ENCODE measurements at places on chromosomes 16 and 17.

GRCh38 chr16:1963806-1964505 lies 670 bp downstream of the RPS2 start:
- no peak for DNase-seq

GRCh38 chr17:66299711-66300110 lies 2.7 kb upstream of the PRKCA start:
- no peak for DNase-seq

DNA sequence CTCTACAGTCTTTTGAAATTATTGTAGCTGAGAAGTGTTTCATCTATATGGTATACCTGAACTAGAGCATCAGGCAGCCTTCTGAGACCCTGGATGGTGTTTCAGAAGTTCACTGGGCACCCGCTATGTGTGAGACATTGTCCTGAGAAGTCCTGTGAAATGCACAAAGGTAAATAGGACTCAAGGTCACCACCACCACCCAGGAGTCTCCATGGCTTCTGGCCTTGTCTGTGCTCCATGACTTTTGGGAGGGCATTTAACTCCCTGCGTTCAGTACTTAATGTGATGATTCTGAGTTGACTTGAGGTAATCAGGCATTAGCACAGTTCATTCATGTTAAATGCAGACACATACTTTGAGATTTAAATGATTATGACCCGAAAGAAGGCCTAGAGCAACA lies 1.1 kb downstream of the MLYCD start:
- no peak for DNase-seq

DNA sequence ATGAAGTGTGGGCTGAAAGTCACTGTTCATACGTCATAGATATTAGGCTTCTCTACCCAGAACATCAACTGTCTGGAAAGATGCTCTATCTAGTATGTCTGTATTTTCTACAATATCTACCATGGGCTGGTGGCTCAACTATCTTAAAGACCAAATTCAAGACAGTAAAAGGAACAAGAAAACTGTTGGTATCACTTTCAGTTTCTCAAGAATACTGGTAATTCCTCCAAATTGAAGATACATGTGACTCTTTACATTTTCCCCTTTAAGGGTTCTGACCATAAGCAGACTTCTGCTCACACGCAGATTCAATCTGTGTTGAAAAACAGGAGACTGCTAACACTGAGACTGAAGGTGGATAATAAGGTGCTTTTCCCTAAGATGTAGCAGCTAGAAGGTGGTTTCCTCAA lies 24.2 kb downstream of the XPO6 start:
- no peak for DNase-seq

DNA sequence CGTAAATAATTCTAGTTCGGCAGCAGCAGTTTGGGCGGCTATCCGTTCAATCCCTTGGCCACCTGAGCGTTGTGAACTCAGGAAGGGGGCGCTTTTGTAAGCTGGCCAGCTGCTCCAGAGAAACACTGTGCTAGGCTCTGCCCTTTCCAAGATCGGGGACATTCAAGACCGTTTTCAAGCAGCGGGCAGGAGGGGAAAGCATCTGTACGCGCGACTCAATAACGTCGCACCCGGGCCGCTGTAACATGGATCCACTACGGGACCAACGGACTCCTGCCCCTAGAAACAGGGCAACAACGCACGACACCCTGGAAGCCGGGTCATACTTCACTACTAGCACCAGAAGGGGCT lies 463 bp downstream of the TOP2A start:
- no peak for DNase-seq
